ENCODE measurements at places on chromosomes 5 and 9. TPM values are rescaled to one million over a fixed set of nuclear protein-coding genes. Genes with fewer than 3 reads are reported as not detected.

The CA9 gene
- total RNA-seq = 2.2 TPM

The SPOCK1 gene
- 39.0 TPM for total RNA-seq

The LCN9 gene
- not detected for total RNA-seq

The BSPRY gene
- 0.57 TPM for total RNA-seq

The GLDC gene
- not detected for total RNA-seq

The C1QTNF2 gene
- 2.9 TPM for total RNA-seq

The FAM221B gene
- not detected for total RNA-seq

The C9 gene
- total RNA-seq = not detected

The ARID3C gene
- not detected for total RNA-seq

The DDX4 gene
- total RNA-seq = not detected

The LECT2 gene
- not detected for total RNA-seq

The FAM153A gene
- 1.4 TPM for total RNA-seq

The F2RL2 gene
- 4.6 TPM for total RNA-seq

The PCDHGA11 gene
- 3.0 TPM for total RNA-seq

The GPSM1 gene
- total RNA-seq = 8.3 TPM

The PRRX2 gene
- total RNA-seq = 2.2 TPM

The TICAM2 gene
- 3.0 TPM for total RNA-seq

The RNF180 gene
- 17.9 TPM for total RNA-seq

The IFNK gene
- not detected for total RNA-seq

The SH3PXD2B gene
- total RNA-seq = 43.6 TPM

The OR13F1 gene
- not detected for total RNA-seq

The PIP5K1B gene
- 0.42 TPM for total RNA-seq

The KLHL3 gene
- total RNA-seq = 3.0 TPM

The MSH3 gene
- total RNA-seq = 11.6 TPM

The MSMP gene
- 1.3 TPM for total RNA-seq

The TAF11L13 gene
- not detected for total RNA-seq

The ANKRD18B gene
- total RNA-seq = not detected

The LHX6 gene
- total RNA-seq = 3.3 TPM

The HTR4 gene
- total RNA-seq = not detected

The CARD6 gene
- total RNA-seq = 9.5 TPM

The TERT gene
- not detected for total RNA-seq

The RNF183 gene
- total RNA-seq = not detected

The PCDHB4 gene
- 4.5 TPM for total RNA-seq

The DRD1 gene
- 0.06 TPM for total RNA-seq

The PITX1 gene
- total RNA-seq = 3.7 TPM

The OBP2B gene
- not detected for total RNA-seq

The TJP2 gene
- total RNA-seq = 172 TPM

The CTXN3 gene
- total RNA-seq = not detected

The ADRB2 gene
- 4.6 TPM for total RNA-seq

The PRLR gene
- total RNA-seq = 1.7 TPM

The TIMD4 gene
- total RNA-seq = 1.2 TPM

Measured in esophagus muscularis mucosa (tissue), 4 donors.